ENCODE measurements at places on chromosomes 11 and 22. TPM values are rescaled to one million over a fixed set of nuclear protein-coding genes. Genes with fewer than 3 reads are reported as not detected.
A peak's percentile ranks its signal among the peaks of the same experiment; 100 is the strongest.

DNA sequence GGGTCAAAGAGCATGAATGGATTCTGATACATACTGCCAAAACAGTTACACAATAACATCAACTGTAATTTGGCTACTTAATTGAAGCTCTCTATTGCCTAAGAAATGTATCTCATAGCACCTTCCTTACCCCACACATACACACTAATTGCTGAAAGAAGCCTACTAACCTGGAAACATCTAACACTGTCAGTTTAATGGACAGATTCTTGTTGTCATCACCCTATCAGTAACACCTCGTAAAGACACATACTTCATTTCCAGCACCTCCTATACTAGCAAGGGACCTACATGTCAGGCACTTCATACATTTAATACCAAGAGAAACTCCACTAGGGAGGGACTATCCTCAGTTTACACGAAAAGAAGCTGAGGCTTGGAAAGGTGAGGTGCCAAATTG lies 9.9 kb downstream of the NAP1L4 start:
- DNase-seq: no peak

- no peak for DNase-seq
Observed at GRCh38 chr11:93986716-93987115, 34.4 kb upstream of the HEPHL1 start.

GRCh38 chr11:11533057-11533456 lies 88.7 kb downstream of the GALNT18 start:
- DNase-seq: no peak

DNA sequence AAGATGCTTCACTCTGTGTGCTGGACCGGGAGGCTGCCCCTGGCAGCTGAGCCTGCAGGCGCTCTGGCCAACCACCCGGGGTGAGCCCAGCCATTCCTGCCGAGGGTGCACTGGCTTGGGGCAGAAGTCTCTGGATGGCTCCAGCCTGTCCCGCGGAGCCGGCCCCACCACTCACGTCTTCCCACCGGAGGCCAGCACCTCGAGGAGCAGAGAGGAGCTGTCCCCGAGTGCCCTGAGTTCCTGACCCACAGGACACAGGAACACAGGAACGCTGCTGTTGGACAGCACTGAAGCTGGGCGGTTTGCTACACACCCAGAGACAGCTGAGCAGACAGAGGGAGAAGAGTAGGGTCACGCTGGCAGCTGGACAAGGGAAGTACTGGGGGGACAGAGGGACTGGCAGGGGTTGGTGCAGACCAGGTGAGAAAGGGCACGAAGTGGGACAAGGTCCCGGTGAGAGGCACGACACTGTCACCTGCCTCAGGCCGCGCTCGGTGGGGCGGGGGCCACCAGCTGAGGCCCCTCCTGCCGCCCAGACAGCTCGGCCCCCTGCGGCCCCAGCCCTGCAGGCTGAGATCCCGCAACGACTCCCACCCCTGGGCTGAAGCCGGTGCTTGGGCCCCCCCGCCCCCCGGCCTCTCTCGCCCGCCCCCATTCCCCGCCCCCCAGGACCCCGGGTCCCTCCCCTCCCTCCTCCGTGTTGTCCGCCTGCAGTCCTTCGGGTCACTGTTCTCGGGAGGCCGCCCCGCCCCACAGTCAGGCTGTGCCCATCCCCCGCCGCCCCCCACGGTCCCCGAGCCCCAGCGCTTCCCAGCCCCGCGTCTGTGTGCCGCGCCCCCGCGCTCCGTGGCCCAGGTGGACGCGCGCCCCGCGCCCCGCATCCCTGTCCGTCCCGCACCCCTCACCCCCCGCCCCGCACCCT lies 624 bp upstream of the B4GALNT4 start:
- DNase-seq: peak; percentile 70

GRCh38 chr11:8732748-8733241 lies 50.2 kb downstream of the RPL27A start:
- no peak for DNase-seq

GRCh38 chr11:96230686-96231085 lies 112.3 kb downstream of the MAML2 start:
- no peak for DNase-seq

The TRIM3 gene
- 15.6 TPM for total RNA-seq

GRCh38 chr22:44103735-44104480 lies 76.8 kb upstream of the PARVG start:
- DNase-seq: no peak

GRCh38 chr11:102237096-102237735 lies 80.1 kb upstream of the BIRC3 start:
- DNase-seq: no peak

DNA sequence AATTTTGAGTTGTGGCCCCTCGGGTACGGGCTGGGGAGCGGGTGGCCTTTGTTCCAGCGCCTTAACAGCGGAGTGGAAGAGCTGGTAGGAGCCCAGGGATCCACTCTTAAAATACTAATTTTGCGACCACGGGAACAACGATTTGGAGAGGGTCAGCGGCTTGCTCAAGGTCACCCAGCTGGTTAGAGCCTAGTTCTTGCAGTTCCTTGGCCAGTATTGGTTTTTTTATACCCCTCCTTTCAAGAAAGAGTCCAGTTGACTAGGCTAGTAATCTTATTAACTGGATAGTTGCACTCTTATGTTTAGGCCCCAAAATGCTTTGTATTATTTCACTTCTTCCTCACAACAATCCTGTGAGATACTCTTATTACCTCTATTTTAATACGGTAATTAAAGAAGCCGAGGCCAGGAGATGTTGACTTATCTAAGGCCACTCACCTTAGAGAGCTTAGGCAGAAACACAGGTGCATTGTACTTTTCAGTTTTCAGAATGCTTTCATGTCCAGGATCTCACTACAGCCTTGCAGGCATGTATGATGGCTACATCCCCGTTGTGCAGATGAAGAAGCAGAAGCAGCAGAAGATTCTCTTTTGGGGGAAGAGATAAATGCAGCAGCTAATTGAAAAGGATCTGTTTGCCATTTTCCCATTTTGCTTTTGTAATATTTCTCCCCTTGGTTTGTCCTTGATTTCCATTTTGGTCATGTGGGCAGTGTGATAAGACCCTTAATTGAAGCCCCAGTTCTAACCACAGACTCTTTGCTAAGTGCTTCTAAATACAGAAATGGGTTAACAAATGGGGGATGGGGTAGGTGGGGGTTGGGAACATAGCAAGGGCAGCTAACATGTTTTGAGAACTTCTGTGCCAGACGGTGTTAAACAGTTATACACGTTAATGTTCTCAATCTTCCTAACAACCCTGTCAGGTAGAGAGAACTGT lies 1.4 kb downstream of the SREBF2 start:
- no peak for DNase-seq

The ACAD8 gene
- 29.8 TPM for total RNA-seq

- no peak for DNase-seq
Observed at GRCh38 chr11:91585035-91585801, 639.4 kb upstream of the FAT3 start.

DNA sequence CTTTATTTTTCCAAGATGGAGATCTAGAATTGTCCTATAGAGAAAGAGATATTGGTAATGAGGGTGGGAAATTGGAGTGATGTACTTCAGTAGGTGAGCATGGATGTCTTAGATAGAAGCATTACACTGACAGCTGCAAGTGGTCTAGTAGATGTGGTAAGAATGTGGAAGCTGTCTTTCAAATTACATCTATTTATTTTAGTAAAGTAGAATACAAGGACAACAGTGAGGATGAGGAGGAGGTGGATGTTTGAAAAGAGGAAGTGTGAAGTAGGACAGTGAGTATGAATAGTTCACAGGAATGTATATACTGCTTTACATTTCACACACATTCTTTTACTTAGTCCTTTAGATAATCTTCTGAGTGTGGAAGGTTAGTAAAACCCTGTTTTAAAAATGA lies 64.2 kb downstream of the HIPK3 start:
- no peak for DNase-seq

The HPX gene
- 1.5 TPM for total RNA-seq

The RNH1 gene
- total RNA-seq: 128 TPM

The TPP1 gene
- 97.8 TPM for total RNA-seq

- no peak for DNase-seq
Observed at GRCh38 chr22:23692598-23693291, 1.9 kb downstream of the RGL4 start.

GRCh38 chr22:44650806-44651205 lies 51.2 kb upstream of the PRR5 start:
- DNase-seq: no peak

DNA sequence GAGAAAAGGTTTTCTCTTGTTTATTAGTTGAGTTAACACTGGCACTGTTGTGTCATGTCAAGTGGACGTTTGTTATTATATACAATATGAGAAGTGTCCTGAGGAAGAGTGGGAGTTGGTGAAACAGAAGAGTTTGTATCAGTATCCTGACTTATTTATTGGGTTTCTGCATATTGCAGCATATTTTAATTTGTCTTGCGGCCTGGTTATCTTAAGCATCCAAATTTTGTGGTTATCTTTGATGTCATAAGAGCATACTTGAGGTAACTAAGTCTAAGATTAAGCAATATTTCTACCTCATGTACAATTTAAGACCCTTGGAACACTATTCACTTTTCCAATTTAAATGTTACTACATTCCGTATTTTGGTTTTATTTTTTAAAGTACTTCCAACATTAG lies 103.5 kb downstream of the DDX10 start:
- DNase-seq: no peak

- DNase-seq: no peak
Observed at GRCh38 chr22:33792832-33793231, 127.4 kb downstream of the LARGE1 start.

DNA sequence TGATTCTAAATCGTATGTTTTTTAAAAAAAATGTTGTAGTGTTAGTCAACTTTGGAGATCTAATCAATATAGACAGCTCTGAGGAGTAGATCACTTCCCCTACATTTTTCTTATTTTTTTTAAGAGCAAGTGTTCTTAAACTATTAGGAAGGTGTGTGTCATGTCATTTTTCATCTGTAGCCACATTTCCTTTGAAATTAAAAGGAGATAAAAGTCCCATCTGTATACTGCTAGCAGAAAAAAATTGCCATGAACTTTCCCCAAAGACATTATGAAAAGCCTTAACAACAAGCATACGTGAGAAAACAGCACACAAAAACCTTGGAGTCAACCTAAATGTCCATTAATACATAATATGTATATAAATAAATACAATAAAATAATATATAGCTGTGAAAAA lies 286.6 kb downstream of the ETS1 start:
- no peak for DNase-seq

GRCh38 chr11:131275580-131275979 lies 94.8 kb upstream of the NTM start:
- no peak for DNase-seq

The NDUFC2 gene
- 233 TPM for total RNA-seq

DNA sequence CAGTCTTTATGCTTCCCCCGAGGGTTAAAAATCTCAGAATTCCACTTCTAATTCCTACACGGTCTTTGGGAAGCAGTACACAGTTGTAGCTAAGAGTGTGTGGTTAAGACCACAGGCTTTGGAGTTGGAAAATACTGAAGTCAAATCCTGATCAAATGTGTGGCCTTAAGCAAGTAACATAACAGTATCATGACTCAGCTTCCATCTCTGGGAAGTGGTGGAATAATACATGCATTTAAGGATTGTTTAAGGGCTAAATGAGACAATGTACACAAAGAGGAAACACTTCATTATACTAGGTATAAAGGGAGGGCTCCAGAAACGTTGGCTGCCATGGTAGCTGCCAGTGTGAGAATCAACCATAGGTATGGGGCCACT lies 71.5 kb downstream of the FAT3 start:
- DNase-seq: no peak

The ADAMTS8 gene
- total RNA-seq: 0.10 TPM

GRCh38 chr11:95714843-95715776 lies 74.5 kb downstream of the FAM76B start:
- DNase-seq: no peak

The TXN2 gene
- 77.2 TPM for total RNA-seq

The OR4D5 gene
- total RNA-seq: not detected

GRCh38 chr11:2509481-2510001 lies 64.7 kb downstream of the KCNQ1 start:
- DNase-seq: no peak

DNA sequence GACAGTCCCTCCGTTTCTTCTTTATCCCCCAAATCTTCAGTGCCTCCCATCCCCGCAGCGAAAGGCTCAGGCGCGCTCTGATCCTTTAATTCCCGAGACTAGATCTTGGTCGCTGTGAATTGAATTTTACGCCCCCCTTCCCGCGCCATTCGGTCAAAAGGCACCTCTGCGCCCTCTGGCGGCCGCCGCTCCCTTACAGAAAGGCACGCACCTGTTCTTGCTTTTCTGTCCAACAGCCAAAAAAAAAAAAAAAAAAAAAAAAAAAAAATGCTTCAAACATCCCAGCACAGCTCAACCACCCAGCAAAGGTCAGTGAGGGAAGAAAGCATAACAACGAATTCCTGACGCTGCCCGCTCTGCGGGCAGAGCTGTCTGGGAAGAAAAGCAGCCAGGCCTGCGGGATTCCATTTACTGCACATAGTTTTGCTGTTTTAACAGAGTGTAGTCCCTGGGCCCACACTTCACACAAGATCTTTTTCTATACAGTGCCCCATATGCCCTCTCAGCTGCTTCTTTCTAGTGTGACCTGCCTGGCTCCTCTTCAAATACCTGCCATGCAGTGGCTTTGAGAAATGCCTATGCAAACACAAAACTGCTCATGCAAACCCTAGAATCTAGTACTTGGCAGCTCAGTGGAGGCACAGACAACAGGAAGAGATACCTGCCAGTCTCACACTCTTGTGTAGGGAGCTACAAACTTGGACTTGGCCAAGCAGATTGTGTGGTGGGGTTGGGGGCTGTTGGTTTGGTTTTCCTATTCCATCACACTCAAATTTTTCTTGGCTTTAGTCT lies 1.3 kb upstream of the ESAM start:
- DNase-seq: no peak

DNA sequence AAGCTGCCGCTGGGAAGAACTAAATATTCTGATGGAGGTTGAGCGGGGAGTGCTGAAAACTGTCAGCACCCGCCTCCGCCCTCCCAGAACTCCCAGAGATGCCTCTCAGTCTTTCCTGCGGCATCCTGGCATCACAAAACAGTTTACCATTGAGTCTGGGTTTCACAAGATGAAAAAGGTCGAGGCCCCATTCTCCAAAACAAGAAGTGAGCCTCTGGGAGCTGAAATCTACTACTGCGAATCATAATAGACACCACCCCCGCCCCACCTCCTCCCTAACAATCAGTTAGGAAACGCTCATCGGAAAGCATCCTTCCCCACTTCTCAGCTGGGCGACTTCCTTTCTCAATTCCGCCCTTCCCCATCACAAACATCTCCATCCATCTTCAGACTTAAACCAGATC lies 1.0 kb downstream of the SUN2 start:
- DNase-seq: no peak

DNA sequence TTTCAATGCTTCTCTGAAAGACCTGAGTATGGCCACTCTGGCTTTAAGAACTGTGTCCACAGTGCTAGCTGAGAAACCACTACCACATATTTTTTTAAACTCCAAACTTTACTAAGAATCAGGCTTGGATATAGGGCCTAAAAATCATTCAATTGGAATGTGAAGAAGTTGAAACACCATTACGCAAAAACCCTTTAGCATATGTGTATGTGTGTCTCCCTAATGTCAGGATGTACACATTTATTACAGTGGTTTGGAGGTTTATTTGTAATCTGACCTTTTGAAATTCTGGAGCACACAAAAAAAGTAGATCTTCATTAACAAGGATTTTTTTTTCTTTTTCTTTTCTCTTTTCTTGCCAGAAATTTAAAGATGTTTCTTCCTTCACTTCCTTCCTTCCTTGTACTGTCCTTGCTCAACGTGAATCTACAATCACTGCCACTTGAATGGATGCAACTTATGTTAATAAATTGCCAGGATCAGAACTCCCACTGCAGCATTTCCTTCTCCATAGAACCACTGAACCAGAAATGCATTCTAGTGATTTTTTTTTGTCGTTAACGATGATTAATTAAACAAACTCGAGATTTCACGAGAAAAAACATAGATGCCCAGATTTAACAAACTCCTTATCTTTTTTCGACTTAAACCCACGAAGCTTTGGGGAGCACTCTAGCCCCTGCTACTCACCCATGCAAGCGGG lies 3.1 kb upstream of the ADM start:
- no peak for DNase-seq
